Activated CD4-positive, alpha-beta T cell treated with anti-CD3 and anti-CD28 coated beads, Interleukin-2, amount 10 ng/mL, durations not matched to agents 24 days and 14 days (primary cell): ENCODE measurements at places on chromosomes 11 and 22.

- no peak for DNase-seq
These were observed 28.1 kb downstream of the SBF2 start for GRCh38 chr11:10265936-10266335.

GRCh38 chr11:24295360-24295759, 201.5 kb upstream of the LUZP2 start:
- DNase-seq = no peak

DNA sequence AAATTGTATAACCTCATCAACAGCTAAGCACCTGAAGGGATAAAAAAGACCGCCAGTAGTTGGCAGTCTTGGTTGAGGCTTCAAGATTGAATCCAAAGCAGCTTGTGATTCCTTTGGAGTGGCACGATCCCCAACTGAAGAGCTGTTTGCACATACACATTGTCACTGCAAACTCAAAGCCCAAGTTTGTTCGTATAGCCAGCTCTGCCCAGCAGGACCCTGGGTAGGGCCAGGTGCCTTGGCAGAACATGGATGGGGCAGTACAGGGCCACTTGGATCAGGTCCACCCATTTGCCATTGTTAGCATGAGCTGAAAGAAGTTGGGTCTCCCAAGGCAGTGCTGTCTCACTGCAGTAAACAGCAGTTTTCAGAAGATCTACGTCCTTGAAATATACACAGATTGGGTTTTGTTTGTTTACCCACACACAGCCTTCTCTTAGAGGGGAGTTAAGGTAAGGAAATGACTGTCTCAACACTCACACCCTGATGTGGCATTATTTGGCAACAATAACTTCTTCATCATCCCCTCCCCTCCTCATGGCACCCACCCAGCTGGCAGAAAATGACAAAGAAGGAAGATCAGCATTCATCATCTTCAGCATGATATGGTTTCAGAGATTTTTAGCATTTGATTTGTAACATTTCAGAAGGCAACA, 132.9 kb downstream of the COMMD9 start:
- DNase-seq = no peak

- no peak for DNase-seq
These were observed 303.0 kb downstream of the CADM1 start for GRCh38 chr11:115201111-115201792.

- DNase-seq = no peak
These were observed 149.4 kb downstream of the BRD1 start for GRCh38 chr22:49678137-49678841.

DNA sequence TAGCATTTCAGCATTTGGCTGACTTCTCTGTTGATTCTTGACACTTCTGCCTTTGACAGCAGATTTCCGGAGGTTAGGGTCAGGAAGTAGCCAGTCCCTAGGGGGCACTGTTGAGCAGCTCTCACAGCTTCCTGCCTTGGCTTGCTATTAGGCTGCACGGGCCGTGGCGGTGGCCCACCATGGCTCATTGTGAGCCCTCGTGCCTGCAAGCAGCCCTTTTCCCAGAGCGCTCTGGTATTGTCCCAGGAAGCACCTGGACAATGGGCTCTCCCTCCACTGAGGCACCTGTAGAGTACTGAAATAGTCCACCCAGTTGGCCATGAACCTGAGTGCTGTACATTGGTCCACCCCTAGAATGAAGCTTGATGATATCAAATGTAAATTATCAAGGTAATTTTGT, 100.2 kb upstream of the GAL start:
- DNase-seq = peak; percentile 84

DNA sequence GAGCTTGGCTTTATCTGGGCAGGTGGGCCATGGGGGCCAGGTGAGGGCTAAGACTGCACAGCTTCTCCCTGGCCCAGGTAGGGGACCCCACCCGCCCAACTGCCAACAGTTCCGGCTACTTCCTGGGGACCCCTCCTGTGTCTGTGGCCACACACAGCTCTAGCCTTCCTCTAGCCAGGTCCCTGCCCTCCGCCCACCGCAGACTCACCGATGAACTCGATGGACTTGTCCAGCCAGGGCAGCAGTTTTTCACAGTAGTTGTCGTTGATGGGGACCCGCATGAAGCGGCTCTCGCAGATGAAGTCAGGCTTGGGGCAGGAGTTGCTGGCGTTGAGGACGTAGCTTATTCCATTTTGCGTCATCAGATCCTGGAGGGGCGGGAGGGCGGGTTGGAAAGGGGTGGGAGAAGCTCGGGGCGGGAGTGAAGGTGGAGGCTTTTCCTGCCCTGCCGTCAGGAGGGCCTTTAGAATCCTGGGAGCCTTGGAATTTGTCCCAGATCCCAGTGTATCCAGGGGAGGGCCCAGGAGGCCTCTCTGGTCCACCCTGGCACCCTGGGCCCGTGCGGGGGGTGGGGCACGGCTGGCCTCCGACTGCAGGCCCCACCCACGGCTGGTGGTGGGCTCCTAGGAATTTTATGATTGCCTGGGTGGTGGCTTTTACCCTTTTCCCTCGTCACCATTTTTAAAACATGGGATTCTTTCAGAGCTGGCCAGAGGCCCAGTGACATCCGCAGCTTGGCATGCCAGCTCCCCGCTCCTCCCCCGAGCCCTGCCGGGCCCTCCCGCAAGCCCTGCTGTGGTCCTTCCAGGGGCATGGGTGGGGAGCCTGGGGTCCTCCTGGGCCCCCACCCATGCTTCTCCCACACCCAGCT, 13.9 kb downstream of the DUSP8 start:
- no peak for DNase-seq

- no peak for DNase-seq
These were observed 421.8 kb downstream of the NTM start for GRCh38 chr11:131792243-131792642.

DNA sequence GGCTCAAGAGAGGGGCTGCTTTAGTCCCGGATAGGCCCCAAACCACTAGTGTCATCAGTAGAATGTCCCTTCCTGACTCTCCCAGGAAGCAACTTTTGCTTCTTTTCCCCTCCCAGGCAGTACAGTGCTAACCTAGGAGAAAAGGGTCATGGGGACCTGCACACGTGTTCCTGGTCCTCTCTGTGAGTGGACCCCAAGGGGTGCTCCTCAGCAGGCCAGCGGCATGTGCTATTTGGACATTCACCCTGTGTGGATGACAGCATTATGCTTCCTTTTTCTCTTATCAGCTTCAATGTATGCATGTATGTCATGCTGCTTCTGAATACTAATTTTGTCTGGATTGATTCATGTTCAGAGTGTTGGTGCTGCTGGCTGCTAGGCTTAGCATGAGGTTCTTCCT, 18.1 kb upstream of the PLET1 start:
- DNase-seq = no peak

GRCh38 chr11:555227-555779, 5.2 kb downstream of the LMNTD2 start:
- DNase-seq = no peak

GRCh38 chr11:114179234-114179941, 116.8 kb upstream of the NNMT start:
- DNase-seq = no peak

DNA sequence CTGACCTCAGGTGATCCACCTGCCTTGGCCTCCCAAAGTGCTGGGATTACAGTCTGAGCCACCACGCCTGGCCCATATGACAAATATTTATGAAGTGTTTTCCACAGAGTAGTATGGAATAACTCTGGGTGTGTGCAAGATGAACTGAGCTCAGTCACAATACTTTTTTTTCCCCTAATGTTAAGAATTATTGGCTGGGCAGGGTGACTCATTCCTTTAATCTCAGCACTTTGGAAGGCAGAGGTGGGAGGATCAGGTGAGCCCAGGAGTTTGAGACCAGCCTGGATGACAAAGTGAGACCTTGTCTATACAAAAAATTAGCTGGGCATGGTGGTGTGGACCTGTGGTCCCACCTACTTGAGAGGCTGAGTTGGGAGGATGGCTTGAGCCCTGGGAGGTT, 6.4 kb downstream of the PTPRJ start:
- no peak for DNase-seq

DNA sequence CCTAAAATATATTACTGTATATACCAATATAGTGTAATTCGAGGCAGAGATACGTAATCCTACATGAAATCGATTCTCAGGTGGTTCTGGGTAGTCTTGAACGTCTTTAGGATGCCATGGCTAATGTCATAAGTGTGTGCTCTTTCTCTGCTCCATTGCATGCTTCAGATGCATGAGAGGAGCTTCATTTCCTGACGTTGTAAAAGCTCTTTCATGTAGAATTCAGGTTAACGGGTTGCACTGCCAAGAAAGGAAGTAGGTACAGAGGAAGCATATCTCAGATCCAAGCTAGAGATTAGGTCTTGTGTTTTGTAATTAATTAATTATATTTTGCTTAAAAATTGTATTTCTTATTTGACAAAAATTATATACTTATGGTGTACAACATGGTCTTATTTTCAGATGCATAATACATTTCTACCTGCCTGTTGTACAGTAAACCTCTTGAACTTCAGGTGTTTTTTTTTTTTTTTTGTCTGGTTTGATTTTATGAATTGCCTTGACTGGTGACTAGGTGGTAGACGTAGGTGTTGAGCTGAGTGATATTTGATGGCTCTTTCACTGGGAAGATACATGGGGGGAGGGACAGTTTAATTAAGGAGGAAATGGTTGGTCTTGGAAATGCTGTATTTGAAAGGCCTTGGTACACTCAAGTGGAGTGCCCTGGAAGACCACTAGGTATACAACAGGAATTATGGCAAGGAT, 9.3 kb downstream of the NUP50 start:
- DNase-seq = peak; percentile 75

- DNase-seq = no peak
These were observed 107.8 kb downstream of the ZBTB16 start for GRCh38 chr11:114167355-114167754.

- no peak for DNase-seq
These were observed 3.2 kb downstream of the CENPM start for GRCh38 chr22:41943661-41944209.

DNA sequence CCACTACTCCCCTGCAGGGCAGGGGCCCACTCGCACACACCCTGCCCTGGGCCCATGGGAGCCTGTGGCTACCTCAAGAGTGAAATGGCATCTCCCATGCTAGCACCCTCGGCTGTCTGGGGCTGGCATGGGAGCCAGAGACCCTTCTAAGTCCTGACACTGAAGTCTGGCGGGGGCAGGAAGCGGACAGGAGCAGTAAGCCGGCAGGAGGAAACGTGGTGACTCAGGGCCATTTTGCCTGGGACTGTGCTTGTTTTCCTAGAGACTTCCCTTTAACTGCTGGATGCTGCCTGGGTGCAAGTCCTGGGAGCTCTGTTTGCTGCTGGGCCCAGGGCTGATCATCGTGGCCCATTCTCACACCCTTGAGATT, 16.8 kb downstream of the RELT start:
- no peak for DNase-seq

DNA sequence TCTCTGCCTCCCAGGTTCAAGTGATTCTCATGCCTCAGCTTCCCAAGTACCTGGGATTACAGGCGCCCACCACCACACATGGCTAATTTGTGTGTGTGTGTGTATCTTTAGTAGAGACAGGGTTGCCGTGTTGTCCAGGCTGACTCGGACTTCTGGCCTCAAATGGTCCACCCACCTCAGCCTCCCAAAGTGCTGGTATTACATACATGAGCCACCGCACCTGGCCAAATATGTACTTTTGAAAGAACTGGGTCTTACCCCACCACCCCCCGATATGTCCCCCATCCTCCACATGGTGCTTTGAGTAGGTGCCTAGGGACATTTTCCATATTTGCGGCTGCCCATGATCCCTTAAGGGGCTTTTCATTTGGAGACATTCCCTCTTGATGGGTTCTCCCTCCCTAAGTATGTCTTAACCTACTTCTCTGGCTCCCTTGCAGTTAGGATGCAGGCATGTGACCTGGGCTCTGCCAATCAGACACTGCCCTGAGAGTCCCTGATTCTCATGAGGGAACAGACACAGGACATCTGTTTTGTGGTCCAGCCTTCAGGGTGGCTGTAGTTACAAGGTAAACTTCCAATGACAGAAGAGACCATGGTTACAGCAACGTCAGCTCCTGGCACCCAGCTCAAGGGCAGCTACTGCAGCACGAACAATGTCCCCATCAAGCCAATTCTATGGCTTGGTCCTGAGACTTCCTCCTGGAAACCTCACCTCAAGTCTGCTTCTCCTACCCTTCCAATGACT, 48.4 kb downstream of the CHST1 start:
- no peak for DNase-seq

- DNase-seq = no peak
These were observed 628.5 kb upstream of the FAT3 start for GRCh38 chr11:91596111-91596510.

DNA sequence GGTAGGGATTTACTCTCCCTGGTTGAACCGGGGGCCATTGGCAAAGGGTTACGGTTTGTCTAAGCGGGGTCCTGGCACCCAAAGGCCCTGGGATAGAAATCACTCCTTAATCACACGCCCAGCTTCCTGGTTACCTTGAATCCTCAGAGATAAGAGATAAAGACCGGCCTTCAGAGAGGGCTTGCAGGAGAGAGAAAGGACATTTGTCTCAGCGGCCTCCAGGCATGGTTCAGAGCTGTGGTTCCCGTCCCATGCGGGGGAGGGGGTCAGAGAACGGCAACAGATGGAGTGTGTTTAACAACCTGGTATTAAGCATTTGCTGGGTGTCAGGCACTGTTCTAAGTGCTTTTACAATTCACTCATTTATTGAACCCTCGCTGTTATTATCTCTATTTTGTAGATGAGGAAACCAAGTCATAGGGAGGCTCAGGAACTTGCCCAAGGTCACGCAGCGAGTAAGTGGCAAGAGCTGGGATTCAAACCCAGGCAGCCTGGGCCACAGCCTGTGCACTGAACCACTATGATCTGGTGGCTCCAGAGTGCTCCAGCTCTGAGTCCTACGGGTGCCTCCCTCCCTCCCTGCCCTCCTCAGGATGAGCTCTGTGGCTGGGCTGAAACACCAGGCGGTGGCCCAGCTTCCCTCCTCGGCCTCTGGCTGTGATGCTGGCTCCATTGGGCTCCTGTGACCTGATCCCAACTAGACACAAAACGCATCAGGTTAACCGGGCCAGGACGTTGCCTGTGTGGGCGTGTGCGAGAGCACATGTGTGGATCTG, 18.6 kb downstream of the LRRC10B start:
- no peak for DNase-seq

DNA sequence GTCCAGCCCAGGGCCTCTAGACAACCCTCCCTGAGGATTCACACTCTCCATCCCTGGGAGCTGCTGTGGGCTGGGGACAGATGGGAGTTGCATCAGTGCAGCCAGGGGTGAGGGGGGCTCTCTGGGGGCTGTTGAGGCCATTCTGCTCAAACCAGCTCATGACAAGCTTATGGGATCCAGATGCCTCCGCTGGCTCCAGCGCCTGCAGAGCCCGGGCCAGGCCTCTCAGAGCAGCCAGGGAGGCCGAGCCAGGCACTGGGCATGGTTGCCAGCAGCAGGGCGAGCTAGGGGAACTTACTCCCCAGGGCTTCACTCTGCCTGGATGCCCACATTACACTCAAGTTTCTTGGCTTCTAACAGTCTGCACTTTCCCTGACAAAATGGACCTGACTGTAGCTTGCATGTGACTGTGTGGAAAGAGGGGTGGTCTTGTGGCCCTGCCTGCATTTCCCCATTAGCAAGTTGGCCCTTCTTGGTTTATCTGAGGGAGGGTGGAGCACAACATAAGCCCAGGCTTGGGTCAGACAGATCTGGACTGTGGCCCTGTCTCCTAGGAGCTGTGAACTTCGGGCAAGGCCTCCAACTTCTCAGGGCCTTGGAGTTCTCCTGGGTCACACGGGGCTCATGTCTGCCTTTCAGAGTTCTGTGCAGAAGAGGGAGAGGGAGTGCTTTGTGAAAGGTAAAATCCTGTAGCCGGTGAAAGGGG, 34.5 kb upstream of the CYB5R3 start:
- DNase-seq = no peak

- no peak for DNase-seq
These were observed 7.8 kb downstream of the APOL5 start for GRCh38 chr22:35725521-35725920.
